ENCODE measurements at places on chromosomes 3 and 15.

DNA sequence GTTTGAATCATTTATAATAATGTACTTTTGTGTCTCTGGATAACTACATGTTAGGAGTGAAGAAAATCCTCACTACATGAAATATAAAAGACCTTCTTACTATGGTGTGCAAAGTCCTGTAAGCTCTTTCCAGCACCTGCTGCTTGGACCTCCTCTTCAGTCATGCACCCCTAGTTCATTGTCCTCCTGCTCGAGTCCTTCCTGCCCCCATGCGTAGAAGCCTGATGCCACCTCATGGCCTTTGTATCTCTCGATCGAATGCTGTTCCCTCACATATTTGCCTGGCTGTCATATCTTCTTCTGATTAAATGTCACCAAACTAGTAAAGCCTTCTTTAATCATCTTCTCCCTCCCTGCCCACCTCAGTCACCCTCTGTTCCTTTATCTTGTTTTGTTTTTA is 49.9 kb upstream of the SUCLG2 start:
- DNase-seq = no peak

GRCh38 chr15:81105545-81105944 is 28.5 kb upstream of the CFAP161 start:
- no peak for DNase-seq

- DNase-seq = no peak
Observed at GRCh38 chr15:77832874-77833273, 200.2 kb upstream of the LINGO1 start.

DNA sequence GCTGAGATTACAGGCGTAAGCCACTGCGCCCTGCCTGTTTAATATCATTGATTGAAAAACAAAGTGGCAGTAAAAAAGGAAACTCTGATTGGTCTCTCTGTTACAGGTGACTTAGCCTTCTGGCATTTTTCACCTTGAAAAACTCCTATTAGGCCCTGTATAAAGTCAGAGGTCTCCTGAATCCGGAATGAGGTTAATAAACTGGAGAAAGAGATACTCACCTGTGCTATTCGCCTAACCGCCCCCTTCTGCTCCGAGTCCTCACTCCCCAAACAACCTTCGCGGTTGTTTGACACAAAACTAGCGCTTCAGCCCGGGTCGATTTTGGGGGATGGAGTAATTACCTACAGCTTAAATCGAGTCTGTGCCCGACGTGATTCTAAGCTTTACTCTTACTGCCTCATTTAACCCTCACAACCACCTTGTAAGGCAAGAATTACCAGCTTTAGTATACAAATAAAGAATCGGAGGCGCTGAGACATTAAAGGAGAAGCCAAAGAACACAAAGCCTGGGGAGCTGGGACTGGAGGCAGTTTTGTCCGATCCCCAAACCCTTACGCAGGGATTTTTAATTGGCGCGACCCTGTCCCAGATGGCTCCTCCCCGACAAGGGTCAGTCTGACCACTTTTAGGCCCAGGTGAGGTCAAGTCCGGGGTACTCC is 441 bp downstream of the CEP70 start:
- DNase-seq = no peak

DNA sequence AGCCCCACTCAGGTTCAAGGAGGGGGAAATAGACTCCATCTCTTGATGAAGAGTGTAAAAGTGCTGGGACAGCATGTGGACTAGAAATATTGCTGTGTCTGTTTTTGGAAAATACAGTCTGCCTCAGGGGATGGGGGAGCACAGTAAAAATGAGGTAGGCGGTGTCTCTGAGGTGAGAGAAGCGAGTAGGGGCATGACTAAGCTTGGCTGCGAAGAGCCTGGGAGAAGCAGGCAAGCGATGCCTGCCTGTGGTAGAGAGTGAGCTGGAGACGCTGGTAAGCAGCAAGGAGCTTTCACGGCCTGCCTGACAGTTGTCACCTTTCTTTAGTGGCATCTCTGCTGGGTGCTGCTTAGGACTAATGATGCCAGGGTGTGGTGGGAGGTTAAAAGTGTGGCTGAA is 49.0 kb upstream of the DCLK3 start:
- DNase-seq = no peak

GRCh38 chr3:32862247-32862935 is 44.6 kb downstream of the TRIM71 start:
- DNase-seq = no peak

DNA sequence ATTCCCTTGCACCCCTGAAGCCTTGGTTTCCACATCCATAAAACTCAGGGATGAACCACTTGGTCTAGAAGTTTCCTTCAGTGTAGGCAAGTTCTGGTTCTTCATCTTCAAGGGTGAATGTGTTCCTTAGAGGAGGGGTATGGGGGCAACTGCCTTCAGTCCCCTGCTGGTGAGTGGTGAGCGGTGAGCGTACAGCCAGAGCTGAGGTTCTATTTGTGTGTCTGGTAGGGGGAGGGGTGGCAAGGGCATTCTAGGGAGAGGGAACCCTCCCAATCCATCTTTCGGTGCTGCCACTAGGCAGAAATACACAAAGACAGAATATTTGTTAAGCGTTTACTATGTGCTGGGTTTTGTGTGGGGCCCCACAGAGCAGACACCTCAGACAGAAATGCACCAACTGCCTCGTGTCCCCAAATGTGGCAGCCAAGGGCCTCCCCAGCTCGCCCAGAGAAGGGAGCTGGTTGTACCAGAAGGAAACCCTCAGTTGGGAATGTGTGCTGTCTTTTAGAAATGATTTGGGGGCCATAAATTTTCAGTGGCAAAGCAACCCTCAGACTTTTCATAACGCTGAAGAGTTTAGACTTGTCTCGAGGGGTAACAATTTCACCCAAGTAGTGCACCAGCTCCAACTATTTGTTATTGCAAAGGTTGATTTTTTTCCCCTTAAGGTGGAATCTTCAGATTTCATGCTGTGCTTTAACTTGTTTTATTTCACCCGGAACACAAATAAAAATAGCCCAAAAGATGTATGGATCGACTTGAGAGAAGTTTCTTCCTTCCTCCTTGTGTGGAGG is 137.6 kb downstream of the FBLN2 start:
- no peak for DNase-seq

- DNase-seq = peak; percentile 21
Observed at GRCh38 chr3:5160940-5161858, 26.3 kb upstream of the EDEM1 start.

GRCh38 chr3:169138849-169139420 is 524.6 kb downstream of the MECOM start:
- DNase-seq = no peak

DNA sequence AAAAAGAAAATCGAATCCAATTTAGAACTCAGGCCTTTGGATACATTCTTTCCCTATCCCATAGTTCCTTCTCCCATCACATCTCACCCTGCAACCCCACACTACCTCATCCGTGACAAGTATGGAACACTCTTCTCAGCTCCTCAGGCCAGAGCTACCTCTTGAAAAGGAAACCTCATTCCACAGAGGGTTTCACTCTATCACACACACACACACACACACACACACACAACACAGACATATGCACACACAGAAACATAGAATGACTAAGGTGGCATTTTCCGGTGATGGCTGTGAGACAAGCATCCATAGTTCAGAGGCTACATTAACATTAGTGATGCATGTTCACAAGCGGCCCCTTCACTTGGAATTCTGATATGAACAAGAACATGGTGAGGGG is 122.0 kb upstream of the HES1 start:
- DNase-seq = no peak

GRCh38 chr15:25673972-25674371 is 189.2 kb downstream of the ATP10A start:
- DNase-seq = no peak

DNA sequence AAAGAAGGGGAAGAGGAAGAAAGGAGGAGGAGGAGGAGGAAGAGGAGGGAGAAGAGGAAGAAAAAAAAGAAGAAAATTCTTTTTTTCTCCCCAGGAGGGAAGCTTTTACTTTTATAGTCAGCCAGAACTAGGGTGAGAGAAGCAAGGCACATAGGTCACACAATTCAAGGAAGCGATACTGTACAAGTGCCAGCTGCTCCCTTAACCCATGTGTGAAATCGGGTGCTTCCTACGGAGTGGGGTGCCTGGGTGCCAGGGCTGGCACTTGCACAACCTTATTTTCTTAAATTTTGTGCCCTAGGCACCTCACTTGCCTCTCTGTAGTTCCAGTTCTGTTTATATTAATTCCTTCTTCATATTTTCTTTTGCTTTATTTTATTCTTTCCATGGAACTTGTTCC is 150.4 kb downstream of the LIPC start:
- DNase-seq = no peak

GRCh38 chr15:68593341-68593740 is 14.5 kb downstream of the CORO2B start:
- no peak for DNase-seq

- DNase-seq = no peak
Observed at GRCh38 chr3:127384717-127385539, 97.1 kb upstream of the PRR20G start.

GRCh38 chr3:117018655-117019054 is 309.1 kb downstream of the TUSC7 start:
- no peak for DNase-seq

GRCh38 chr3:44339181-44340057 is 853 bp downstream of the TCAIM start:
- DNase-seq = no peak

DNA sequence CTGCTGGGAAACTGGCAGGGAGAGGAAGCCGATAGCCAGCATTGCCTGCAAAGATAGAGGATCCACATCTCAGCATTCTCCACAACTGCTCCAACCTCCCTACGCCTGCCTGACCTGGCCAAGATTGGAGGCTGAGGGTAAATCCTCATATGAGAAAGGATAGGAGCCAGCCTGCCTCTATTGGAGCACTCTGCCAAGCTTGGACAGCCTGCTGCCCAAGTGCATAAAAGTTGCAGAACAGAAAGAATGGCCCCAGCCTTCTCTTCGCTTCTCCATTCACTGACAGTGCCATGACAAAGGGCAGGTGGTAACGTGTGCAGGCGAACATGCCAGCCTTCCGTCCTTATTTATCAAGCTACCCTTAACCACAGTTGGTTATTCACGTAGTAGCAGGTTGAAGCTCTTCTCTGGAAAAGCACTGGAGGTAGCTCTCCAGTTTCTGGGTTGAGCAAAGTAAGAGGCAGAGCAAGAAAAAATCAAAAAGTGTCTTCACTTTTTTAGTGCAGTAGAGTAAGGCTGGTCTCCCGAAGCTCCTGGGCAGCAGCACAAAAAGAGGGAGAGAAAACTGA is 4.3 kb downstream of the BMF start:
- DNase-seq = no peak

GRCh38 chr3:51176923-51177322 is 208.2 kb upstream of the MANF start:
- DNase-seq = no peak

- DNase-seq = no peak
Observed at GRCh38 chr3:2937592-2937991, 172.6 kb downstream of the IL5RA start.

DNA sequence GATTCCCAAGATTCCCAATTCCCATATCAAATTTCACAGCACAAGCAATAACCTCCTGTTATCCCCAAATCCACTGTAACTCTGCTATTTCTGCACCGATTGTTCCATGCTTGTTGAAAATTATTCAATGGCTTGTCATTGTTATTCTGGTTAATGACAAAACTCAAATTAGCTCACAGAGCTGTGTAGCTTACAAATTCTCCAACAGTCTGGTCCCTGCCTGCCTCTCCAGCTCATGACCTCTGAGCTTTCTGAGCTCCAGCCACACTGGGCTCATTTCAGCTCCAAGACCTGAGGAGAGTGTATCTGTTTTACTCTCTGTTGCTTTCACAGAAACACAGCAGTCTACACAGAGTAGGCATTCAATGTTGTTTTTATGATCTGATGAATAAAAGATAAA is 3.3 kb downstream of the DPPA2 start:
- no peak for DNase-seq

- no peak for DNase-seq
Observed at GRCh38 chr15:33934921-33935320, 33.4 kb upstream of the CHRM5 start.

GRCh38 chr15:66966256-66966655 is 99.1 kb upstream of the SMAD3 start:
- DNase-seq = no peak

DNA sequence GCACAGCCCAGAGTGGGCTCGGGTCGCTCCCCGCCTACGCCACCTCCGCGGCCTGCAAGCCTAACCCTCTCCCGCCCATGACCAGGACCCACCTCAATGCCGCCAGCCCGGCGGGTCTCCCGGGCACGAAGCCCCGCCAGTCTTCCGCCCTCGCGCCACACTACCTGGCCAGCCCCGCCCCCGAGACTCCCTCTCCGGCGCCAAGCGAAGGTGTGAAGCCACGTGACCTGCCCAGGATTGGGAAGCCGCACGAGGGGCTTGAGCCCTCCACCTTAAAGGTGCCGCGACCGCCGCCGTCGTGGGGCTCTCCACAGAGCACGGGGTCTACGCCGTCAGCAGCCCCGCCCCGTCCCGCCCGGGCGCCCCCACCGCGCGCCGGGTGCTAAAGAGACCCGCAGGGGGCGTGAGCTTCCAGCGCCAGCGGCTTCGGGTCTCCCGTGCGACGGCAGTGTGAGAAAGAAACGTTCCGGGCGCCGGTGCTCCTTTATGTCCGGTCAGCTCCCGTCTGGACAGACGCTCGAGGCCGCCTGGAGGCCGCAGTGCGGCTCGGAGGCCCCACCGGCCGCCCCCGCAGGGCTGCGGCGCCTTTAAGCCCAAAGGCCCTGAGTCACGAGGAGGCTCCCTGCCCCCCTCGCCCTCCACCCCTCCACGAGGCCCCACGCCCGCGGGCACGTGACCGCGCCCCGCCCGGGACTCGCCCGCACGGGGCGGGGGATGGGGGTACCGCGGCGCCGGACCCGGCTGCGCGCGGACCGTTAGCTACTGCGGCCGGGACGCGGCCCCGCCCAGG is at the start of gene CPEB1:
Gene CPEB1, minus strand, starts transcription at position 319 of the 790 bp plus-strand sequence. CDS start 18,904 bp downstream, outside the sequence.
- DNase-seq = peak; percentile 51

DNA sequence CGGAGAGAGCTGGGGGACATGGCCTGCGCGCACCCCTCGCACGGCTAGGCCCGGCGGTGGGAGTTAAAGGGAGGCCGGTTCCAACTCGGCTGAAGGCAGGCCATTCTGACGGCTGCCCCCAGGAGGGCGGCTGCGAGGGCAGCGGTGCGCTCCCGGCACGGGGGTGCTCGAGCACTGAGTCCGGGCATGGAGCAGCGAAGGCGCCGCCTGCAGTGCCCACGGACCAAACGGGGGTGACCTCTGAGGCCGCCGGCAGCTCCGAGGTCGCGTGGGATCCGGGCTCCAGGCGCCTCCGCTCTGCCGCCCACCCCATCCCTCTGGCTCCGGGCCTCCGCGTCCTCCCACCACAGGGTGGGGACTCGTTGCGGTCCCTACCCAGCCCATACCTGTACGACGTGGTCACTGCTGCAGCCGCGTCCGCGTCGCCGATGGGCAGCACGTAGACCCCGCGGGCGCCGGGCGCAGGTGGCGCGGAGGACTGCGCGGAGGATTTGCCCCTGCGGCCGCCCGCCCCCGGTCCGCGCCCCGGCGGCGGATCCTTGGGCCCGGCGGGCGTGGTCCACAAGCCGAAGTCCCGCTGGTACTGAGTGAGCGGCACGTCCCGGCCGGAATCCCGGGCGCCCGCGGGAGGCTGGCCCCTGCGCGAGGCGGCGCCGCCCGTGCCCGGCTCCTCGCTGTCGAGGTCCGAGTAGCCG is 469 bp downstream of the MAP6D1 start:
- DNase-seq = peak; percentile 53

Data from activated T-cell treated with anti-CD3 and anti-CD28 coated beads, Interleukin-2, amount 50 U/mL, for 72 hours (primary cell).